ENCODE measurements at places on chromosomes 13 and 19. TPM values are rescaled to one million over a fixed set of nuclear protein-coding genes. Genes with fewer than 3 reads are reported as not detected.

The CLEC17A gene
- total RNA-seq: under 0.01 TPM

The CD177 gene
- 0.28 TPM for total RNA-seq

The REX1BD gene
- total RNA-seq: 64.8 TPM

The CILP2 gene
- 0.28 TPM for total RNA-seq

The PGLYRP2 gene
- not detected for total RNA-seq

The NBEA gene
- 2.7 TPM for total RNA-seq

The TPTE2 gene
- total RNA-seq: not detected

The CAB39L gene
- 7.9 TPM for total RNA-seq

The FCAR gene
- not detected for total RNA-seq

The TNFSF13B gene
- total RNA-seq: 2.3 TPM

The KLK5 gene
- under 0.01 TPM for total RNA-seq

The LILRA2 gene
- total RNA-seq: not detected

The ZNF541 gene
- total RNA-seq: 0.85 TPM

The B9D2 gene
- 6.5 TPM for total RNA-seq

The HMGB1 gene
- total RNA-seq: 55.8 TPM

The PTH2 gene
- total RNA-seq: not detected

The CBY2 gene
- total RNA-seq: not detected

The ZNF497 gene
- total RNA-seq: 0.58 TPM

The BRSK1 gene
- 6.7 TPM for total RNA-seq
